Hematopoietic multipotent progenitor cell treated with erythropoietin and hydrocortisone succinate and interleukin-3 and kit ligand, for 15 days (in vitro differentiated cells): ENCODE measurements at places on chromosomes 3 and 15.

DNA sequence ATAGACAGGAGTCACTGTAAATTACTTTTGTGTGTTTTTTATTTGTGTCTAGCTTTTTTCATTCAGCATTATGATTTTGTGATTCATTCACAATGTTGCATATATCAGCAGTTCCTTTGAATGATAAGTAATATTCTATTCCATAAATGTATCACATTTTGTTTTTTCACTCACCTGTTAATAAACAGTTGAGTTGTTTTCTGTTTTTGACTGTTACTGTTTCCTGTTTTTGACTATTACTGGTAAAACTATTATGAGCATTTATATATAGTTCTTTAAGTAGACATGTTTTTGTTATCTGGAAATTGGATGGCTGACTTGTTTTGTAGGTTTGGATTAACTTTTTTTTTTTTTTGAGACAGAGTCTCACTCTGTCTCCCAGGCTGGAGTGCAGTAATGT lies 138.4 kb downstream of the RSRC1 start:
- no peak for DNase-seq

GRCh38 chr3:129616713-129617112 lies 10.2 kb upstream of the PLXND1 start:
- DNase-seq, result no peak

DNA sequence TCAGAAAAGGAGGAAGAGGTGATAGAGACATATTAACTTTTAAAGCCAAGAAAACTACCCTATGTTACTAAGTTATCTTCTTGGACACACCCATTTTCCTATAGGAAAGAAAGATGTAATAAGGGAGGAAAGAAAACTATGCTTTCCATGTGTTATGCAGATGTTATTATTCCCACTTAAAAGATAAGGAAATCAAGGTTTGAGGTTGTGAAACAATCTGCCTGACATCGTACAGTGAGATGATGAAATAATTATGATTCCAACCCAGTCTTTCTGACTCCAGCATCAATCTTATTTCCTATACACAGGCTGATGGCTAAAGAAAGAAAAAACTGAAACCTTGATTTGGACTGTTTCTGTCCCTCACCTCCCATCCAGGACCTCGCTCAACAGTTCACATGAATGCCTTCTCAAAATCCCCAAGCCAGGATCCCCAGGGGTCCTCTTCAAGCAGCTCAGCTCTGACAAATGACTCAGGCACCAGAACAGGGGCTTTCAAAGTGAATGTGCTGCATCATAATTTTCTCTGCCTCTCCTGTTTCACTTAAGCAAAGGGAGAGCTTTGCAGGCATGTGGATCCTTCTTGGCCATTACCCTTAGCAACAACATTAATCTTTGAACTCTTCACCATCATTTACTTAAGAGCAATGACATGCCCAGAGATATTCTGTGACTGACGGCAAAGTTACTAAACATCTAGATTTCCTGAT lies 12.4 kb upstream of the EID1 start:
- DNase-seq, result no peak

GRCh38 chr3:46399557-46399956 lies 7.3 kb downstream of the CCR5AS start:
- no peak for DNase-seq

GRCh38 chr3:148815316-148816110 lies 12.1 kb upstream of the CPB1 start:
- DNase-seq, result no peak
